Muscle of leg (tissue), 16 donors: ENCODE measurements at places on chromosomes 12 and 14.

DNA sequence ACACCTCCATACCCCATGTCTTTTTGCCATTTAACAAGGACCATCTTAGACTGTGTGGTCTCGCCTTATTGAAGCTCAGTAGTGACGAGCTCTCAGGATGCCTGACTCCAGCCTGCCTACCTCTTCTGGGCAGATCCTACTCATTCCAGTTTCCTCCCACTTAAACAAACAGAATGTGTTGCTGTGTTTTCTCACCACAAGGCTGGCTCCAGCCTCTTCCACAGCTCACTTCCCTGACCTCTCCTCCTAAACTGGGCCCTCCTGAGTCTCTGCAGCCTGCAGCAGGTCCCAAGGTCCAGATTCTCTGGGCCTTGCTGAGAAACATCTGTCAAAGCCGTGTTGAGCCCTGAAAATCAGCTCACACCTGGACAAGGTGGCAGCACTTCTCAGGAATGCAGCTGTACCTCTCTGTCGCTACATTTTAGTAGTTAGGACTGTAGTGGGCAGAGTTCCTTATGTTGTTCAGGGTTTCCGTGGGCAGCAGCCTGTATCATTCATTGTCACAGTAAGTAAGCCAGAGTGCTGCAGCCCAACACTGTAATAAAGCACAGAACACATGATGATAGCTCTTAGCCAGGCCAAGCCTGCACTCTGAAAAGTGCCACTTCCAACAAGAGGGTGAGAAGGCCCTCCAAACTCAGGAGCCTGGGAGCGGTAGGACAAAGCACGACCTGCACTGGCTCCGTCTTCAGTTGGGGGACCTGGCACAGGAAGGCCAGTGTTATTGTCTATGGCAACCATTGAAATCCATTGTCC lies 68.5 kb downstream of the NKX2-1 start:
- DNase-seq: no peak

DNA sequence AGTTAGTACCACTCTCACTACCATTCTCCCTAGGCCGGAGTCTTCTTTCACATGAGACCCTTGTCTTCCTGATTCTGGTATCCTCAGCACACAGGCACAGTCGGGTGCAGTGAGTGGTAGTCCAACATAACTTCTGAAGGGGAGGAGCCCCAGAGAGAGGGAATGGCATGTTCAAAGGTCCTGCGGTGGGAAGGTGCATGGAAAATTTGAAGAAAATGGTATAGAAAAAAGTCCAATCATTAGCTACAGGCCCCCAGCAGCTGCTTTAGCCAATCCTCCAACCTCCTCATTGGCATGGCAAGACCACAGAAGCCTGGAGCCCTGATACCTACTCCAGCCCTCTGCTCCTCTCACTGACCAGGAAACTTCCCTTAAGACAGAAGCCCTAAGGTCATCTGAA lies 96.6 kb downstream of the ZFP36L1 start:
- DNase-seq: no peak

- no peak for DNase-seq
These were observed 29.7 kb downstream of the SFSWAP start for GRCh38 chr12:131740626-131741025.

DNA sequence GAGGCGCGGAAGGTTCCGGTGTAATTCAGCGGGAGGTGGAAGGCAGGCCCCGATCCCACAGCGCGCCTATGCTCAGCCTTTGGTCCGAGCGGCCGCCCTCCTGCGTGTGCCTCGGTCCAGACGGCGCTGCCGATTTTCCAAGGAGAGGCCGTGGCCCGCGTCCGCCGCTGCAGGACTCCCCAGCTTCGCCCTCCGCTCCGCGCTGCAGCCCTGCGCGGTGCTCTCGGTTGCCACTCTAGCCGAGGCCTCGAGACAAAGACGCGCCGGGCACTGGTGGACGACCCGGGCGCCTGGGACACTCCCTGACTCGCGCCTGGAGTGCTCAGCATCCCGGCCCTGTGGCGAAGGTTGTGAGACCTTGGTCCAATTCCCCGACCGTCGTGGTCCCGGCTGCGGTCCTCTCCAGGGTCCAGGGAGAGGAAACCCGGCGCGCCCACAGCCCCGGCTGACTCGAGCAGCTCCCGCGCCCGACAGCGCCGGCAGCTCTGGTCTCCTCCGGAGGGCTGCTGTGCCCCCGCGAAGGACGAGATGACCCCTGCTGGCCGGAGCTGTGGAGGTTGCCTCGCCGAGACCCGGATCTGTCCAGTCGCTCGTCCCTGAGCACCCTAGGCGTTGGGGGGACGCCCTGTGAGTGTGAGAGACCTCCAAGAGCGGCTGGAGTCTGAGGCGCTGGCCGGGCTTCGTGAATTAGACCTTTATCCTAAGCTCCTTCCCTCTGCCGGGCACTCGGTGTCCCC lies 6.5 kb downstream of the HOXC12 start:
- DNase-seq: peak; percentile 48

DNA sequence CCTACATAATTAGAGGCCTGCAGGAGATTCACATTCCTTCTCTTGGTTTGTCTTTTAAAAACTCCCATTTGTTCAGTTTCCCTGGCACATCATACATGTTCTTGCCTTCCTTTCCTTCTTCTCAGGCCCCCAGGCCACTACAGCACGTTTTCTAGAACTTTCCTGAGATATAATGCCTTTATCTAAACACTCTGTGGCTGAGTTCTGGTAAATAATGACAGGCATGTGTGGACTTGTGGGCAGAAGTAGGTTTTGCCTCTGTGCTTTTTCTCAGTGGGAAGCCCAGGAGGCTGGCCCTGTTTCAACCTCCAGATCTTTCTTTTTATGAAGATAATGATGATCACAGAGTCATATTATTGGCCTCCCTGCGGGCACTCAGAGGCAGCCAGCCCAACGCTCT lies 117.2 kb downstream of the TMX1 start:
- DNase-seq: peak; percentile 32

DNA sequence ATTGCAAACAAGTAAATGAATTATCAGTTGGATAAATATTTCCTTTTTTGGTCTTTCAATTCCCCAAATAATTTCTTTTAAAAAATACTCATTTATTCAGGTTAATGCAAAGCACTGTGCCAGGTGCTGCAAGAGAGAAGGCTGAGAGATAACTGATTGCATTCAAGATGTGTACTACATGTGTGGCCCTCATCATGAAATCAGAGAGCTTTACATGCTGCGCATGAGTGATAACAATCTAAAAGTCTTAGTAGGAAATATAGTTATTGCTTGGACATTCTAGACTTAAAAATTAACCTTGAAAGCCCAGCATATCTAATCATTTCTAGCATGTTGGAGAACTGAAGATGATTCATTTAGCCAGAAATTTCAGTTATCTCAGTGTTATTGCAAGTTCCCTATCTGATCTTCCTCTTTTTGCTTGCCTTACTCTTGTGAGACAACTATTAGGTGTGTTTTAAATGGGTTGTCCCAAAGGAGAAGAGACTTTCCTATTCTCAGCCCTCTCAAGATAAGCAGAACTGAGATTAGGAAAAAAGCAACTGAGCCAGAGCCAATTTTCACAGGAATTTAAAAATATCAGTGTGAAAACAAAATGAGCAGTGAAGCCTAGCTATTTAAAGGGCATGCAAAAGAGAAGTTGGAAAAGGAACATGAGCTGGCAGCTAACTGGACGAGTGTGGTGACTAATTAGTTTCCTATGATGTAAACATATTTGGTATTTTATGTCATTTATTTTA lies 60.9 kb downstream of the PLEKHA5 start:
- DNase-seq: peak; percentile 67

- DNase-seq: no peak
These were observed 4.7 kb upstream of the SLC2A13 start for GRCh38 chr12:40110586-40110985.

DNA sequence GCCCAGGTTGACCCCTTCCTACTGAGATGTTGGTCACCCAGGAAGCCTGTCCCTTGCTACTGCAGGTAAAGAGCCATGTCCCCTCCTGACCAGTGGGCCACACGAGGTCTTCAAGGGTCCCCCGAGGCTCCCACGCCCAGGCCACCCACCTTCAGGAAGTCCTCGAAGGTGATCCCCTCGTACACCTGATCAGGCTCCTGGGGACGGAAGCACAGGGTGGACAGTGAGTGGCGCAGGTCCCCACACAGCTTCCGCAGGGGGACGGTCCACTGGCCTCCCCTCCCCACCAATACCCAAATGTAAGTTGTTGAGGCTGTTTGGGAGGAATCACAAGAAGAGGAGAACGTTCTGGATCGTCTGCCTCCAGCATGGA lies 57.4 kb downstream of the TESC start:
- DNase-seq: no peak

DNA sequence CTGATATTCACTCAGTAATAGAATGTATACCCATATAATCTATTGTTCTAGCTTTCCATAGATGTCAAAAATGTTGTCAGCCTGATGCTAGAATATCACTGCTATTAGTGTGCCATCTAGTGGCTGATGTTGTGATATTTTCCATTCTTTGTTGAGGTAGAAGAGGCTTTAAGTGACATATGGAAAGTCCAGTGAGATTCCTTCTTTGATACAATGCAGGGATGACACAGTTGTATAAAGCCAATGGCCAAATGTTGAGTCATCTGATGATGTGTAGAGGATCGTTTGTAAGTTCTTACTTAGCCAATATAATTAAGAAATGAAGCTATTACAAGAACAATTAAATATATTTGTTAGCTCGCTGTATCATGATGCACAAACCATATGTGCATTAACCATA lies 58.1 kb upstream of the PCED1B start:
- DNase-seq: peak; percentile 71

GRCh38 chr12:122975790-122976647 lies 975 bp downstream of the OGFOD2 start:
- no peak for DNase-seq

DNA sequence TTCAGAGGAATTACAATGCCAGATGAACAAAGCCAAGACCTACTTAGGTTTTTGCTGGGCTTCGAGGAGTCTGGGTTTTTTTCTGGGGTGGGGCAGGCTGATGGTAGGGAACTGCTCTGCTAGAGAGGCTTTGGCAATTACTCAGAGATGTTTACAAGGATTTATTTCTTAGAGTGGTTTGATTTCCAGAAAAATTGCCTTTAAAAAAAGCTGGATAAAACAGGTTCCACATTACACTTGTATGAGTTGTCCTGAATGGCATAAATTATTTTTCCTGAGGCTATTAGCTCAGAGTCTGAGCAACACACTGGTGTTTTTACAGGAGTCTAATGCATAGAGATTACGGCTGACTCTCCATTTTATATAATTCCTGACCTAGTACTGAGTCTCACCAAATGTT lies 118.5 kb upstream of the FRMD6 start:
- DNase-seq: no peak
